T1000 (cell line): ENCODE measurements at places on chromosomes 13 and 19.

DNA sequence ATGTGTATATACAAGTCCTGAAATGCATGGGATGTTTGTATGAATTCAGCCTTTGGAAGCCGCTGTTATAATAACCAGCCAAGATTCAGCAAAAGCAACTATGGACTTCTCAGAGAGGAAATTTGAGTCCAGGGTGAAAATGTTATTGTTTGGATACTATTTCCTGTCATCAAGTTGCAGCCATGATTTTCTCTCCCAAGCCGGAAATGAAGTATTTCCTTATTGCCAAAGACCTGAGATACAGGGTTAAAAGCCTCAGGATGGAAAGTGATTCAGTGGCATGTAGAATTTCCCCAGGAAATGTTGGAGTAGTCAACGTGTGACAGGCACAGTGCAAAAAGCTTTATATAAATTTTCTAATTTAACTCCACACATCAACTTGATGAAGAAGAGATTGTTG lies 133.9 kb downstream of the IRS2 start:
- no peak for DNase-seq

DNA sequence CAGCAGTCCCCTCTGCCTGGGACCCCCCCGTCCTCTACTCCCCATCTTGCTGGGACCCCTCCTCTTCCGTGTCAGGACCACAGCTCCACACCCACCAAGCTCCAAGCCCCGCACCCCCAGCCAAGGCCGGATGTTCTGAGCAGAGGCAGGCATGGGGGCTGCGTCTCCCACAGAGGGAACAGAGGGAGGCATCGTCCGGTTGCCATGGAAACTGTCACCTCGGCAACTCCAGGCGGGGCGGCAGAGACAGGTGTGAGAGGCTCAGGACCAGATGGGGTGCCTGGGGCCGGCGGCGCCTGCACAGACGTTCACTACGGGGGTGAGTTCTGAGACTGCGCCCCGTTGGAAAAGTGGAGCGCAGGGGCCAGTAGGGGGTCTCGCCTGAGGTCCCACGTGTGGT lies 5.4 kb downstream of the RNU6-9 start:
- DNase-seq: no peak

DNA sequence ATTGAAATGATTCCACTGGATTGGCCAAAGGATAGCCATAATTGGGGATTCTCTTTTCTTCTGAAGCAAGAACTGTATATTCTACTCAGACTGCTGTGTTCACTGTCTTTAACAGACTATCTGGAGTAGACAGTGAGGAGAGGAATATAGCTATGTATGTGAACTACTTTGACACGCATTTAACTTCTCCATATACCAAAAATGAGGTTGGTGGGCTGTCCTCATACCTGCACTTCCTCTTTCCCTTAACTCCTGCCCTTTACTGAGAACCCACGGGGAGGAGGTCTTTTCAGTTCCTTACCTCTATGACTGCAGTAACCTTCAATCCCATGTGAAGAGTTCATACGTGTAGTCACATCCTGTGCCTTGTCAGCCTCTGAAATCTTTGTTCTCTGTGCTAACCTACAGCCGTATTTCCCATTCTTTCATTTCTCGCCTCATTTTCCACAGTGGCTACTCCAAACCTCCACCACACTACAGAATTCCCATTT lies 305.8 kb downstream of the MTUS2 start:
- DNase-seq: no peak

- DNase-seq: no peak
These were observed 7.0 kb upstream of the LSM14A start for GRCh38 chr19:34165295-34165738.

GRCh38 chr13:48804821-48805601 lies 151.3 kb downstream of the CYSLTR2 start:
- no peak for DNase-seq

DNA sequence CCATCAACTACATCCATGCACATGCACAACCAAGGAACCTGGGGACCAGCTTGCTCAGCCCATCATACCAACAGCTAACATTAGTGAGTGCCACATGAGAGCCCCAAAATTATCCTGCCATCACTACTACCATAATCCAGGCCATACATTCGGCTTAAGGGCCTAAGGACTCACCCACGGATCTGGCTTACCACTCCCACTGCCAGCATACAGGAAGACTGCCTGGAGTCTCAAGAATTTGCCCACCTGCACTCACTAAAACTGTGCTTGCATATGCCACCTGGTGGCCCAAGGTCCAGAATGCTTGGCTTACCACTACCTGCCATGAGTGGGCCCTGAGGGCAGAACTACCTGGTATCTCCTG lies 1562.9 kb upstream of the PRR20A start:
- DNase-seq: no peak

- DNase-seq: no peak
These were observed 1075.2 kb downstream of the PCDH9 start for GRCh38 chr13:66154976-66155375.

DNA sequence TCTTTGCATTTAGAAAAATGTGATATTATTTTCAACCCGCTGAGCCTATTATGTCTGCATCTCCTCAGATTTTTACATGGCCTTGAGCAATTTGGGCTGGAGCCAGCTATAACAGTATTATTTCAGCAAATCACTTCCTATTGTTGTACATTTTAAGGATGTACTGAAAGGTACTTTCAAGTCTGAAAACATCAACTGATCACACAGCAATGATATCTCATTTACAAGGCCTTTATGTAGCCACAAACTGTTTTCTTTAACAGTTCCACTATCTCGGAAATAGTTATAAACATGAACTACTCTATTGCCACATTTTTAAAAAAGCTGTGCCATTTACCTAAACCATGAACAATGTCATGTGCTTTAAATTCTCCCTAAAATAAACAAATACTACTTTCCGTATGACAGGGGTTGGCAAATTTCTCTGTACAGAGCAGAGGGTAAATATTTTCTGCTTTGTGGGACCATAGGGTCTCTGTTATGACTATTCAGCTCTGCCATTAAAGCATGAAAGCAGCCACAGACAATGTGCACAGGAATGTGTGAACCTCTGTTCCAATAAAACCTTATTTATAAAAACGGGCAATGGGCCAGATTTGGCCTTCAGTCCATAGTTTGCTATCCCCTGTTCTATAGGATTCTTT lies 560.4 kb downstream of the GPC6 start:
- DNase-seq: no peak
